Osteocyte (in vitro differentiated cells): ENCODE measurements at places on chromosomes 12 and 14. TPM values are rescaled to one million over a fixed set of nuclear protein-coding genes. Genes with fewer than 3 reads are reported as not detected.
A peak's percentile ranks its signal among the peaks of the same experiment; 100 is the strongest.

DNA sequence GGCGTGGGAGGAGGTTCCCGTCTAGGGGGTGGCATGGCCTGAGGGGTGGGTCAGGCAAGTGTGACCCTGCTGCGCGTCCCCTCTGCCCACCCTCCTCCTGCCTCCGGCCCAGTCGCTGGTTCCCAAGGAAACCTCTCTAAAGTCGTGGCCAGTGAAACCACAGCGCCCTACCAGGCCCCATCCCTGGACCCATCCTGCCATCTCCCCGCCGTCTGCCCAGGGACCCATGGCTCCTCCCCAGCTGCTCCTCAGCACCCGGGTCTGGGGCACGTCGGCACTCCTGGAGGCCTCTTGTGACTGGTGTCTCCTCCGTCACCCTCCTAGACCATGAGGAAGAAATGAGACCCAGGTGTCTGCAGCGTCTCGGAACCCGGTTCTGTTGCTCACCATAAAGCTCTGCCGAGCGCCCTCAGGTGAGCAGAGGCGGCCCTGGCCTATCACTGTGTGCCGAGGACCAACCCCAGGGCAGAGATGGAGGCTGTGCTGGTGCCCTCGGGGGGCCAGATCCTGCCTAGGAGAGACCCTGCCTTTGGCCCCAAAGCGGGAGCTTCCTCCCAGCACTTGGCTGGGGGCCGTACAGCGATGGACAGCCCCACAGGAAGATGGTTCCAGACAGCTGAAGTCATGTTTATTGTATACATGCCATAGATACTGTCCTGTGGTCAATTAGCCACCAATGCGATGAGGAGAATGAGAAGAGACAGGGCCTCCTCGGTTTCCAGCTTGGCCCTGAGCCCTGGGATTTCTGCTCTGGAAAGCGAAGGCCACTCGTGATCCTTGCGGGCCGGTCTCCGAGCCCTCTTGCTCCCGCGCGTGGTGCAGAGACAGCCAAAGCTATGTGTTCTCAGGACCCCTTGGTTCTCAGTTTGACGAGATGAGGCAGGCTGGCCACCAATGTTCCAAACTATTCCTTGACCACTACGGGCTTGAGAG is 222.5 kb upstream of the RTL1 start:
- DNase-seq = peak; percentile 82
- peaks cover 22% of the 10 kb centered on the region for H3K27me3 ChIP-seq
- no peaks in the 10 kb centered on the region for H3K36me3 ChIP-seq

GRCh38 chr12:84038242-84038641 is 874.4 kb downstream of the SLC6A15 start:
- H3K36me3 ChIP-seq = no peaks in the 10 kb centered on the region
- DNase-seq = no peak
- H3K4me3 ChIP-seq = no peak overlapping the region
- no peaks in the 10 kb centered on the region for H3K27me3 ChIP-seq

DNA sequence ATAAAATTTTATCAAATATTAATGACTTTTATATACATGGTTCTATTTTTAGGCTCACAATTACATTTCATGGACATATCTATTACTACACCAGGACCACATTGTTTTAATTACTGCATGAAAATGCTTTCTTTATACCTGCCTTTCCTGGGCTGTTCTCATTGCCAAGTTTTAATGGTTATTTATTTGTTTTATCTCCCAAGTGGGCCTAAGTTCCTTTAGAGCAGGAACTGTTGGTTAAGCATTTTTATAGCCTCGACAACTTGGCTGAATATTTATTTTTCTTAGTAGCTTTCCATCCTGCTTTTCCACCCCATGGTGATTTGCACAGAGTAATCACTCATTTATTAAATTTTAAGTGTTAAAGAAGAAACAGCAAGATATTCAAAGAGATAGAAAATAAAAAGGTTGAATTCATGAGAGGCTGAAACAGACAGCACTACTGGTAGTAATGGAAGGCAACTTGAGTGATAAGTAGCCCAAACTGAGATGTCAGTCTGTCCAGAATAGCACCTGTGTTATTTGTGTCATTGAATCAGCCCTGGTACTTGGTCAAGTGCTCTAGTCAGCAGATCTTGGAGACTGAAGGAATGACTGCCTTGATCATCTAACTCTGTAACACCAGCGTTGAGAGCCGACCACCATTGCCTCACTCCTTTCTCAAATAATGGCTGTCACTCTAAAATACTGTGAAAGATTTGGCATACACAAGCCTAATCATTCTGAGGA is 119.1 kb upstream of the EGLN3 start:
- H3K36me3 ChIP-seq = no peaks in the 10 kb centered on the region
- no peak for DNase-seq
- H3K27me3 ChIP-seq = peaks cover 4% of the 10 kb centered on the region
- H3K4me3 ChIP-seq = no peak overlapping the region
- H3K27ac ChIP-seq = no peak overlapping the region

DNA sequence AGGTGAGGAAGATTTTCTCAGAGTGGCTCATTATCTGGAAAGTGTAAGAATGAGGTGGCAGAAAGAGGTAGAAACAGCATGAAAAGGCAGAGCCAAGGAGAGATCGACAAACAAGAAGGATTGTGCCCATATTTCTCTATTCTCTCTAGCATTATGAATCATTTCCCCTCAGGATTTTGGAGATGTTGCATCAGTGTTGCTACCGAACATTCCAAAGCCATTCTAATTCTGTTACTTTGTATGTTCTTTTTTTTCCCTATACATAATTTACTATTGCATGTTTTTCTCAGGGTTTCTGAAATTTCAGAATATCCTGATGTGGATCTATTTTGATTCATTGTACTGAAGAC is 61.4 kb downstream of the KICS2 start:
- H3K27me3 ChIP-seq = no peaks in the 10 kb centered on the region
- no peak overlapping the region for H3K4me3 ChIP-seq
- peaks cover 12% of the 10 kb centered on the region for H3K4me1 ChIP-seq
- H3K27ac ChIP-seq = peak overlapping the region; percentile 96
- no peak for DNase-seq

DNA sequence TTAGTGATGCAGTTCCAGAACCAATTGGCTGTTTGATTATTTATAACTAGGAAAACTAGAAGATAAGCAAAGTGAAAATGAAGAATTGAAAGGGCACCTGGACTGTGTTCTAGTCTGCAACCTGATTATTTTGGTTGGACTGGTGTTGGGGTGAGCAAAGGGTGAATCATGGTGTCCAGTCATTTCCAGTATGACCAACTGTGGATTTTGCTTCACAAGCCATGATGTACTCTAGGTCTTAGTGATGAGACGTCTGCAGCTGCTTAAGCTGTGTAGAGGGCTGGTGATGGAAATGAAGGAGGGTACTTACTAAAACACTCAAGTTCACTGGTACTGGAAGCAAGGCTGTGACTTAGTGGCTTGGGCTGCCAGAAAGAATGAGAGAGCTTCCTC is 193.2 kb upstream of the FRMD6 start:
- no peaks in the 10 kb centered on the region for H3K27me3 ChIP-seq
- H3K36me3 ChIP-seq = no peaks in the 10 kb centered on the region
- H3K4me1 ChIP-seq = peaks cover 21% of the 10 kb centered on the region
- H3K4me3 ChIP-seq = no peak overlapping the region

Gene PIGH
- total RNA-seq = 18.3 and 20.6 TPM in 2 replicates

DNA sequence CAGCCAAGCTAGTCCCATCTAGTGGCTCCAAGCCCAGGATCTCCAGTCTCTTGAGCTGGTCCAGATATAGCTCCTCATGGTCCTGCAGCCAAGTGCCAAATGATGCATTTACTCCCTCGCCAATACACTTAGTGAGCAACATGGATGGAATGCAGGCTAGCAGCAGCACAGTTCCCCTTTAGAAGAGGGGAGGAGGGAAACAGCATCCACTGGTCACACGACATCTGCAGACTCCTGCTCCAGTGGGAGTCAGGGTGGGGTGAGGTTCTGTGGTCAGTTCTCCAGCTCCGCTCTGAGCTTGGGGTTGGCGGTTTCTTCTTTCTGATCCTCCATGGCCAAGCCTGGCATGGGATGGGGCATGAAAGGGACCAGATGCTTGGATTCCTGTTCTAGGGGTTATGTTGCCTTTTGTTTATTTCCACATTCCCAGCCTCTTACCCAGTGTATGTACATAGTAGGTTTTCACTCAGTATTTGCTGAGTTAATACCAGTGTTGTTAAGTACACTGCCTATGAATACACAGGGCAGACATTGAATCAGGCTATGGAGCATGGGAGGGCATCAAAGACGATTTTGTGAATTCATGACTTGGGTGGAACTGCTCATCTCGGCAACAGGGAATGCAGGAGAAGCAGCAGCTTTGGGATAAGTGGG is 57.3 kb downstream of the GALNT16 start:
- peak overlapping the region; percentile 83 for H3K27ac ChIP-seq
- H3K27me3 ChIP-seq = no peaks in the 10 kb centered on the region
- peak; percentile 89 for DNase-seq
- no peak overlapping the region for H3K4me3 ChIP-seq
- no peaks in the 10 kb centered on the region for H3K36me3 ChIP-seq
- H3K4me1 ChIP-seq = peaks cover 34% of the 10 kb centered on the region

GRCh38 chr12:108922918-108923317 is 43.0 kb downstream of the DAO start:
- no peak overlapping the region for H3K4me3 ChIP-seq
- H3K27ac ChIP-seq = no peak overlapping the region
- H3K4me1 ChIP-seq = no peaks in the 10 kb centered on the region
- no peaks in the 10 kb centered on the region for H3K36me3 ChIP-seq
- H3K27me3 ChIP-seq = peaks cover 14% of the 10 kb centered on the region

Gene TMEM229B
- 0.37 and 0.51 TPM in 2 replicates for total RNA-seq

- H3K27me3 ChIP-seq = no peaks in the 10 kb centered on the region
- H3K4me3 ChIP-seq = peak overlapping the region; percentile 95
- H3K27ac ChIP-seq = peak overlapping the region; percentile 60
- H3K4me1 ChIP-seq = peaks cover 27% of the 10 kb centered on the region
These were observed 1.7 kb downstream of the RALGAPA1 start for GRCh38 chr14:35807131-35807961.

DNA sequence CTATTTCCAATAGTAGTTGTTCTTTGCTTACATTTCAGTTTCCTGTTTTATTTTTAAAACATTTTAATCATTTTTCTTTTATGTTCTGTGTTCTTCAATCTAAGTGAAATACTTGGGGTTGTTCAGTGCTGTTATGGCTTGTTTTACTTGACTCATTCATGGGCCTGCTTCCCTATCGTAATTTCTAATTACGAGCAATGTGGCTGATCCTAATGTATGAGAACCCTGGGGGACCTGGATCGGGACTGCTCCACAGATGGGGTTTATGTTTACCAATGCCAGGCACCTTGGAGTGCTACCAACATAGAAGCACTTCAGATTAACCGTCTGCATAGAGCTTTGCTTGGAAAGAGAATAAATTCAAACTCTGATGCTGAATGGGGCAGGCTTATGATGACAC is 29.8 kb downstream of the TECPR2 start:
- H3K27me3 ChIP-seq = no peaks in the 10 kb centered on the region
- DNase-seq = no peak
- no peak overlapping the region for H3K4me3 ChIP-seq

DNA sequence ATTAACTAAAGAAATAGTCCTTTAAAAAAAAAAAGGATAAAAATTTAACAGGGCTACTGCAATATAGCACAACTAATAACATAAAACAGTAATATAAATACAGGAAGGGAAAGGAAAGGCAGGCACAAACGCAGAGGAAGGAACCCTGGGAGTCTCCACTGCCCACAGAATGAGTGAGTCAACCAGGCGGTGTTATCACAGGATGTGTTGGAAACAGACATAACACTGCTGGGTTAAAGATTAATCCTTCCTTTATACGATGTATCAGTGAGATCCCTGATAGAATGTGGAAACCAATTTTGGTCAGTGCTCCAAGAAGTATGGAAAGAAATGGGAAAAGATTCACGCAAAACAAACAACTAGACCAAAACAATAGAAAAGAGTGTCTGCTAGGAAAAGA is 47.9 kb downstream of the FGD6 start:
- H3K4me1 ChIP-seq = peaks cover 38% of the 10 kb centered on the region
- H3K4me3 ChIP-seq = no peak overlapping the region
- no peaks in the 10 kb centered on the region for H3K27me3 ChIP-seq
- H3K36me3 ChIP-seq = peaks cover 2% of the 10 kb centered on the region
- no peak for DNase-seq

- peaks cover 30% of the 10 kb centered on the region for H3K4me1 ChIP-seq
- no peak for DNase-seq
- H3K27ac ChIP-seq = no peak overlapping the region
- H3K27me3 ChIP-seq = no peaks in the 10 kb centered on the region
- H3K4me3 ChIP-seq = no peak overlapping the region
These were observed 15.6 kb downstream of the BAG5 start for GRCh38 chr14:103546652-103547454.

Gene TSHR
- total RNA-seq = not detected in 2 replicates

GRCh38 chr14:101246894-101247841 is 314.1 kb upstream of the DIO3 start:
- no peaks in the 10 kb centered on the region for H3K36me3 ChIP-seq
- no peak overlapping the region for H3K27ac ChIP-seq
- no peaks in the 10 kb centered on the region for H3K4me1 ChIP-seq
- H3K27me3 ChIP-seq = peaks cover 6% of the 10 kb centered on the region

Gene FOXN4
- not detected in 2 replicates for total RNA-seq
